BJ (cell line): ENCODE measurements at places on chromosomes 13 and 19.

- no peak for DNase-seq
These were observed 489.1 kb downstream of the MYO16 start for GRCh38 chr13:109118521-109118920.

- DNase-seq: no peak
These were observed 53.1 kb upstream of the SERPINE3 start for GRCh38 chr13:51286135-51287002.

GRCh38 chr19:37329686-37330085 lies 41.2 kb upstream of the ZNF527 start:
- DNase-seq: no peak

DNA sequence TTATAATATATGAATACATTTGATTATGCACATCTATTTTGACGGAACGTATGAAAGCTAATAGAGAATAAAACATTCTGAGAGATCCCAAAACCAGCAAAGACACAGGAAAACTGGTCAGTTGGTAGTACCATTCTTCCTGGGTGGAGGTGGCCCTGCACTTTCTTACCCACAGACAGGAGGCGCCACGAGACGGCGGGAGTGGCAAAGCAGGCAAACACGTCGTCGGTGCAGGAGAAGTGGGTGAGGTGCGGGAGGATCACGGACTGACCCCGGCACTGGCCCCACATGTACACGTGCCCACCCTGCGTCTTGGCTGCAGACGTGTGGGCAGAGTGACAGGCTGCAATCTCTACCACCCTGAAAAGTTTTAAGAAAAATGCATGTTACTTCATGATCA lies 36.1 kb downstream of the RCBTB1 start:
- no peak for DNase-seq

DNA sequence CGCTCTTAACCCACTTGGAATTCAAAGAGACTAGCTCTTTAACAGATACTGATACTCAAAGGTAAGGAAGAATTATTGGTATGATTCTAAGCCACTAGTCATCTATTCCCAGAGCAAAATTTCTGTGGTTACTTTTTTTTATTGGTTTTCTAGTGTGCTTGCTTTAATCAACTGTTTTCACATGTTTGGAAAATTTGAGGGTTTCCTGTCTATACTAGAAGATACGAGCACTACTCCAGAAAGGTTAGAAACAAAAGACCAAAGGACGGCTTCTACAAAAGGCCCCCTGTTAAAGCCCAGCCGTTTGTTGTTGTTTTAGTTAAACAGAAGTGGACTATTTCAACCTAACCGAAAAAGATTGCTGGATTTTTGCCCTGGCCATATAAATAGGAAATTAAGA lies 18.5 kb upstream of the LPAR6 start:
- DNase-seq: no peak

DNA sequence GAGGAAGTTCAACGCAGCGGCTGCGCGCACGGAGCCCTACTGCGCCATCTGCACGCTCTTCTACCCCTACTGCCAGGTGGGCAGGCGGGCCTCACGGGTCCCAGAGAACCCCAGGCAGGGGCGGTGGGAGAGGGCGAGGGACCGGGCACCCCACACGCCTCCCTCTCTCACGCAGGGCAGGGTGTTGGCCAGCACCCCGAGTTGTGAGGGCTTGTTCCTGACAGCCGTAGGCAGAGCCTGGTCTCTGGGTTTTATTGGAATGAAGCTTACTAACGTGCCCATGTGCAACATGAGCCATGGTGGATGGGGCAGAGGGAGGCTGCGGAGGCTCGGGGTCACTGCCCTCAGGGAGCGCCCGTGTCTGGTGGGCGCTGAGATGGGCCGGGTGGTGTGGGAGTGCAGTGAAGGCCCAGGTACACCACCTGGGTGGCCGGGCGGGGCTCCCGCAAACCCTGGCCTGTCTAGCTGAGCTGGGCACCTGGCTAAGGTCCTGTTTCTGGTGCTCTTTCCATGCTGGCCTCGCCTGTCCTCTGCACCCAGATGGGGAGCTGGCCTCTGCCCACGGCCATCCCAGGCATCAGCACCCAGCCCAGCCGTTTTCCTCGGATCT lies 165.2 kb downstream of the KDM4B start:
- no peak for DNase-seq

- no peak for DNase-seq
These were observed 1162.3 kb downstream of the SLITRK1 start for GRCh38 chr13:82719987-82720386.

GRCh38 chr13:95023405-95023804 lies 277.8 kb downstream of the ABCC4 start:
- no peak for DNase-seq

DNA sequence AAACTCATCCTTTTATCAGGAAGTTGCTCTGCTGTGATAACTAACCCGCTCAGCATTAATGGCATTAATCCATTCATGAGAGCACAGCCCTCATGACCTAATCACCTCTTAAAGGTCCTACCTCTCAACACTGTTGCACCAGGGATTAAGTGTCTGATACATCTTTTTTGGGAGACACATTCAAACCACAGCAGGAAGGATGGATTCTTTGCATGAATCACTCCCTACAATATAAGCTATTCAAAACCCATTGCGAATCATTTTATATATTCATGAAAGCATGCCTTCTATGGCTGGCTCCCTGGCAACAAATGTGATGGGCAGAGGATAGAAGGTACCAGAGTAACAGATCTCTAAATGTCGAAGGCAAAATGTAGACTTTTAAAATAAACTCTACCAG lies 27.6 kb downstream of the ARL11 start:
- DNase-seq: no peak

GRCh38 chr19:17534767-17535166 lies 20.7 kb upstream of the COLGALT1 start:
- no peak for DNase-seq

GRCh38 chr19:53882391-53883050 lies 524 bp downstream of the PRKCG start:
- DNase-seq: no peak

DNA sequence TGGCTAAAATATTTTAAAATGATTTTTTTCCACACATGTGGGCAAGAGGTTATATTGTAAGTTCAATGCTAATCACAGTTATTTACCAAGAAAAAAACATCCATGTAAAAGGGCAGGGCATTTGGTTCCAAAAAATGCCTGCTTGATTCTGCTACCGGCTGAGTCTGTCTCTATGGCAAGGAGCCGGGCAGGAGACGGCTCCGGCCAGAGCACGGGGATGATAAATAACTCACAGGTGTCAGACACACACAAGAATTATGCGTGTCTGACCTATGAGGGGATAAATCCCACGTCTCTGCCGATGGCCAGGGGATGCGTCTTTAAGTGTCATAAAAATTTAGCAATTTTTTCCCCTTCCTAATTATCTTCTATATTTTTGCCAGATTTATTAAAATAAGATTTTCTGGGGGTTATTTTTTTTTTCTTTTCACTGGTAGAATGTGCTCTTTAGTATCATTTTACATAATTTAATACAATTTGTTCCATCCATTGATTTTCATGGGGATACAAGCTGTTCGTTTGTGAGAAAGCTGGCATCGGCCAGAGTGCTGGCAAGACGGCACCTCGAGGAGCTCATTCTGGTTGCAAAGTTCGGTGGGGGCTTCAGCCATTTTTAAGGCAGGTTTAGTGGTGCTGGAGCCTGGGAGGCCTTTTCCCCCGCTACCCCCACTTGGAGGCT lies 253.9 kb downstream of the ZNF536 start:
- DNase-seq: no peak

- DNase-seq: peak; percentile 77
These were observed 630.0 kb upstream of the MIR17HG start for GRCh38 chr13:90717451-90717936.

- no peak for DNase-seq
These were observed 8.0 kb downstream of the MAP2K2 start for GRCh38 chr19:4115818-4116385.

- DNase-seq: peak; percentile 20
These were observed 16.6 kb downstream of the DDX39A start for GRCh38 chr19:14402332-14403144.
